A172 (cell line): ENCODE measurements at places on chromosomes 7 and 10. TPM values are rescaled to one million over a fixed set of nuclear protein-coding genes. Genes with fewer than 3 reads are reported as not detected.

ADAMTS14 gene
- 0.31 TPM in 1 of 2 replicates, not detected in the other for total RNA-seq

PARD3 gene
- 48.3 and 52.9 TPM in 2 replicates for total RNA-seq

UTF1 gene
- total RNA-seq = not detected in 2 replicates

ATOH7 gene
- not detected in 2 replicates for total RNA-seq

GPR37 gene
- total RNA-seq = 1.3 and 3.2 TPM in 2 replicates

HECW1 gene
- 26.5 and 36.2 TPM in 2 replicates for total RNA-seq
